Lung (tissue), 17 donors: ENCODE measurements at places on chromosomes 3 and 15. TPM values are rescaled to one million over a fixed set of nuclear protein-coding genes. Genes with fewer than 3 reads are reported as not detected.
A peak's percentile ranks its signal among the peaks of the same experiment; 100 is the strongest.

DNA sequence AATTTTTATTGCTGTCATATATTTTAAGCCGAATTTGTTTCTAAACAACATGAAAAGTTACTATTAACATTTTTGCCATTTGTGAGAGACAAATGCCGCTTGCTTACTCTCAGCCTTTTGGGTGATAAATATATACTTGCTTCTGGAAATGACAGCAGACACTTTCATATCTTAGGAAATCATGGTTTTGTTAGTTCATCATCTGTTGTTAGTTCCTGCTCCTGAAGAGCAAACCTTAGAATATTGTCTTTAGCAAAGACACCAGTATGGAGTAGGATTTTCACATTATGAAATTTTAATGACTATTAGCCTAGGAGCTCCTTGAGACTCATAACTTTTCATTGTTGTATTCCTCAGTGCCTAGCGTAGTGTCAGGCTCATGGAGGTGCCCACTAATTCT is 36.0 kb downstream of the RAB8B start:
- no peak for DNase-seq

DNA sequence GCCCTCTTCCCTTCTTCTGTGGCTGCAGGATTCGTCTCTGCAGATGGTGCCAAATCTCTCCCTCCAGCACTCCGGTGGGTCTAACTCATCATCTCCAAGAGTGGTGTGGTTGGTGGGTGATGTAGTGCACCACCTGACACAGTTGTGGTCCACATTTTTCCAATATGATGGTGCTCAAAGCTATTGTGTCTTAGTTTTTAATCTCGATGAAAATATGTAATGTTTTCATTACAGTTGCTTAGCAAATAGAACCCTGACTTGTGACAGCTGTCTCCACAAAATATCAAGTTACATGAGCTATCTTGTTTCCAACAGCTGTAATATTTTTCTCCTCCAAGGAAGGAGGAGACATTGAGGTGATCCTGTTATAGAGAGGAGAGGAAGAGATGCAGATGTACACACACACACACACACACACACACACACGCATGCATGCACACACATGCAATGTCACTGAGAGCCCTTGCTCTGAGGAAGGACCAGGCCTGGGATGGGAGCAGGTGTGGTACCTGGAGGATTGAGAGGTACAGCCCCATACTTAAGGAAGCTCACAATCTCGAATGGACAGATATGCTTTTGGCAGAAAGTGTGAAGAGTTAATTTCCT is 15.7 kb upstream of the ESYT3 start:
- no peak for DNase-seq

DNA sequence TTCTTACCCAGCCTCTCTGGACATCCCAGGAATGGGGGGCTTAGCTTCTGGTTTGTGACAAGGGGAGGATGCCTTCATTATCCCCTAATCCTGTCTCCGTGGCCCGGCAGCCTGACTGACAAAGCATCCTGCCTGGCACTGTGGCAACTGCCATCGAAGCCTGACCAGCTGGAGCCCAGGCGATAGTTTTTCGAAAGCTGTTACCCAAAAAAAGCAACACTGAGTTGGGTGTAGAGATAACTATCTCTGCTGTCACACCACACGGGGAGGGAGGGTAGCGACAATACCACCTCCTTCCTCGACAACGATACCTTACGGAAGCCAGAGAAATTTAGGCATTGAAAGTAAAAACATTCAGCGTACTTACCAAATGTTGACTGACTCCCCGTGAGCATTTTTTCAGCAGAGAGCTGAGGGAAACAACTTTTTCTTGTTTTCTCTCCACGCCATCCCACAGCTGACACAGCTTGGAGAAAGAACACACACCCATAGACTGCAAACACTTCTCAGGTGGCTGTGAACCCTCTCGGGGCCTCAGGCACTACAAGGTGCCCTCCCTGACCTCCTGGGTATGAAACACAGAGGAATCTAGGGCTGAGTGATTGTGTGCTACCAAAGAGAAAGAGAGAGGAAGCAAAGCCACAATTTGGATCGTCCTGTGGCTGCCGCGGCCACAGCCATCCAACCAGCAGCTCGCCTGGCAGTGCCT is 361.9 kb upstream of the ICE2 start:
- DNase-seq = no peak

- DNase-seq = no peak
Measured at GRCh38 chr15:88918738-88919137, 5.6 kb upstream of the MFGE8 start.

DNA sequence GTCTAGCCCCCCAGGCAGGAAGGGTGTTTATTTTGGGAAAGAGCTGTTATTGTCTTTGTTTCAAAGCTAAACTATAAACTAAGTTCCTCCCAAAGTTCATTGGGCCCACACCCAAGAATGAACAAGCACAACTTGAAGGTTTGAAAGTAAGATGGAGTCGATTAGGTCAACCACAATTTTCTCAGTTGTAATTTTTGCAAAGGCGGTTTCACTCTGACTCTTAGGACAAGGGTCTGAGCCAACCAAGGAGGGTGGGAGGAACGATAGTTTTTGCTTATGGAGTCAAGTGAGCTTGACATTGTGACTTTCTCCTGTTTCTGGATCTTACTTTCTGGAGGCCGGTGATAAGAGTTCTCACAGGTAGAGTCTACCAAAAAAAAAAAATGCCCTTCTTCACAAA is 5.8 kb upstream of the ZNF770 start:
- no peak for DNase-seq

Gene PLA2G4D
- 0.12 TPM for polyA plus RNA-seq

DNA sequence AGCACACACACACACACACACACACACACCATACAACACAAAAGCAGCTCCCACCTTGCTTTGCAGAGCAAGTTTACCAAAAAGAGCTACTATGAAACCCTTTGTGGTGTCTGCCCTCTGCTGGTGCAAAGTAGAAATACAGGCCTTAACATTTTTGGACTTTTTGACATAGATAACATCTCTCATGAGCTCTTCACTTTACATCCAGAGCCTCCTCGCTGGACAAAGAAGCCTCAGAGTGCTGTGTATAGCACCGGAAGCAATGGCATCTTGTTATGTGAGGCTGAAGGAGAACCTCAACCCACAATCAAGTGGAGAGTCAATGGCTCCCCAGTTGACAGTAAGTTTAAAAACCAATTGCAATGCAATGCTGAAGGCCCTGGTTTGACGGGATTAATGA is 157.9 kb downstream of the CHL1 start:
- DNase-seq = peak; percentile 63

- DNase-seq = no peak
Measured at GRCh38 chr15:51497806-51498205, 124.8 kb downstream of the DMXL2 start.

Gene SNTN
- polyA plus RNA-seq = 23.2 TPM

Gene KCNMB3
- 0.96 TPM for polyA plus RNA-seq

DNA sequence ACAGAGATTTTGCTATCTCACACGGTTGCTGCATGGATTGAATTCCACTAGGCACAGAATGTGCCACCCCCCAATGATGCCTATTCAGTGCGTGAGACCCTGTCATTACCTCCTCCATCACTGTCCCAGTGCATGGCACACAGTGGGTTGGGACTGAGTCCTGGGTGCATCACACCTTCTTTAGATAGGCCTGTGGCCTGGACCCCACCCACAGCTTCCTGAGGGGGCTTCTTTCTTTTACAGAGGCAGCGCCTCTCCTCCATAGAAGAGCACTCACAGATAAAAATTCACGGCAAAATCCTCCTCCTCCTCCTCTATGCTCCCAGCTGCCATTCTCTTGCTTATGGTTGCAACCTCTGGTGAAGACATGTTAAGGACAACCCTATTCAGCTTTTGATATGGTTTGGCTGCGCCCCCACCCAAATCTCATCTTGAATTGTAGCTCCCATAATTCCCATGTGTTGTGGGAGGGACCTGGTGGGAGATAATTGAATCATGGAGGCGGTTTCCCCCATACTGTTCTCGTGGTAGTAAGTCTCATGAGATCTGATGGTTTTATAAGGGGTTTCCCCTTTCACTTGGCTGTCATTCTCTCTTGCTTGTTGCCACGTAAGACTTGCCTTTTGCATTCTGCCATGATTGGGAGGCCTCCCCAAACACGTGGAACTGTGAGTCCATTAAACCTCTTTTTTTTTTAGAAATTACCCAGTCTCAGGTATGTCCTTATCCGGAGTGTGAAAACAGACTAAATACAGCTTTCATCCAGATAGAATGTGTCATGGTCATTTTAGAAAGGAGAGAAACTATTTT is 147.6 kb downstream of the KLF13 start:
- no peak for DNase-seq

DNA sequence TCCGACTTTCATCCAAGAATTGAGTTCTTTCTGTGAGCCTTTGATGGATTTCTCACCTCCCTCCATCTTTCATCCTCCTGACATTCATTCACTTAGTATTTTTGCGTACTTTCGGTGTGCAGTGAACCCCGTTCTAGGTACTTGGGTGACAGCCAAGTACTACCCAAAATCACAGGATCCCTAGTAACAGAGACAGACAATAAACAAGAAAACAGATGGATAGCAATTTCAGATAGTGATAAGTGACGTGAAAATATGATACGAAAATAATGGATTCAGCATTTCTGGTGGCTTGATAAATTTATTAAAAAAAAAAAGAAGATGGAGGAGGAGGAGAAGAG is 264 bp upstream of the CMTM6 start:
- no peak for DNase-seq

DNA sequence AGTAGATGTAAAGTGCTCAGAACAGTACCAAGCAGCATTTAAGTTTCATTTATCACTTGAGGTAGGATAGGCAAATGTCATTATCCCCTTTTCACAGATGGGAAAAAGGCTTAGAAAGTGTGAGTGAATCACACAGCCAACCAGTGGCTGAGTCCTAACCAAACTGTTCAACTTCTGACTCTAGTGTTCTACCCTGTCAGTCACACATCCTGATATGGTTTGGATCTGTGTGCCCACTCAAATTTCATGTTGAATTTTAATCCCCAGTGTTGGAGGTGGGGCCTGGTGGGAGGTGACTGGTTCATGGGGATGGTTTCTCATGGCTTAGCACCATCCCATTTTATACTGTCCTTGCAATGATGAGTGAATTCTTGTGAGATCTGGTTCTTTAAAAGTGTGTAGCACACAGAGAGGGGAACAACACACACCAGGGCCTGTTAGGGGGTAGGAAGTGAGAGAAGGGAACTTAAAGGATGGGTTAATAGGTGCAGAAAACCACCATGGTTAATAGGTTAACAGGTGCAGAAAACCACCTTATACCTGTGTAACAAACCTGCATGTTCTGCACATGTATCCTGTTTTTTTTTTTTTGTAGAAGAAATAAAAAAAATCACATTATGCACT is 304.7 kb downstream of the SUCLG2 start:
- DNase-seq = no peak

Gene CDHR4
- polyA plus RNA-seq = 9.8 TPM

- no peak for DNase-seq
Measured at GRCh38 chr3:38968403-38968802, 83.3 kb downstream of the SCN11A start.

GRCh38 chr3:153370680-153371079 is 208.7 kb downstream of the RAP2B start:
- DNase-seq = no peak

GRCh38 chr15:101115786-101116680 is 135.8 kb downstream of the CHSY1 start:
- peak; percentile 88 for DNase-seq

Gene MRAS
- 12.6 TPM for polyA plus RNA-seq

GRCh38 chr3:43525386-43525785 is 96.4 kb downstream of the ANO10 start:
- DNase-seq = no peak

- no peak for DNase-seq
Measured at GRCh38 chr3:127899766-127900165, 15.3 kb upstream of the KBTBD12 start.

- no peak for DNase-seq
Measured at GRCh38 chr15:55389264-55389607, 18.9 kb downstream of the CCPG1 start.

- DNase-seq = no peak
Measured at GRCh38 chr15:77759896-77760592, 127.3 kb upstream of the LINGO1 start.

DNA sequence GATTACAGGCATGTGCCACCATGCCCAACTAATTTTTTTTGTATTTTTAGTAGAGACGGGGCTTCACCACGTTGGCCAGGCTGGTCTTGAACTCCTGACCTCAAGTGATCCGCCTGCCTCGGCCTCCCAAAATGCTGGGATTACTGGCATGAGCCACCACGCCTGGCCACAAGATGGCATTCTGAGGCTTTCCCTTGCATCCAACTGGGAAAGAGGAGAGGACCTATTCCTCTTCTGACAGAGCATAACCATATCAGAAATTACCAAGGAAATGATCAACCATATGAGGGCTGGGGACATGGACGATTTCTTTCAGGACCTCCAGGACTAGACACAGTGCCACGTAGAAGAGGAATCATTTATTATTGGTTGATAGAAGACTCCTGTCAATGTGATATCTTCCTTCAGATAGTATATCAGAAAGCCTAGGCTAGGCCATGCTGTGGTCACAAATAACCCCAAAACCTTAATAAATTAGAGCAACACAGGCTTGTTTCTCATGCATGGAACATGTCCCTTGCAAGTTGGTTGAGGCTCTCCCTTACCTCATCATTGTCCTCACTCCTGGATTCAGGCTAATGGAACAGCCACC is 372.3 kb upstream of the IL12A start:
- DNase-seq = no peak

Gene MEX3B
- 0.89 TPM for polyA plus RNA-seq

Gene RPSA
- 1,968 TPM for polyA plus RNA-seq

Gene P2RY13
- polyA plus RNA-seq = 15.8 TPM

GRCh38 chr3:14524311-14524711 is 15.8 kb downstream of the GRIP2 start:
- no peak for DNase-seq

DNA sequence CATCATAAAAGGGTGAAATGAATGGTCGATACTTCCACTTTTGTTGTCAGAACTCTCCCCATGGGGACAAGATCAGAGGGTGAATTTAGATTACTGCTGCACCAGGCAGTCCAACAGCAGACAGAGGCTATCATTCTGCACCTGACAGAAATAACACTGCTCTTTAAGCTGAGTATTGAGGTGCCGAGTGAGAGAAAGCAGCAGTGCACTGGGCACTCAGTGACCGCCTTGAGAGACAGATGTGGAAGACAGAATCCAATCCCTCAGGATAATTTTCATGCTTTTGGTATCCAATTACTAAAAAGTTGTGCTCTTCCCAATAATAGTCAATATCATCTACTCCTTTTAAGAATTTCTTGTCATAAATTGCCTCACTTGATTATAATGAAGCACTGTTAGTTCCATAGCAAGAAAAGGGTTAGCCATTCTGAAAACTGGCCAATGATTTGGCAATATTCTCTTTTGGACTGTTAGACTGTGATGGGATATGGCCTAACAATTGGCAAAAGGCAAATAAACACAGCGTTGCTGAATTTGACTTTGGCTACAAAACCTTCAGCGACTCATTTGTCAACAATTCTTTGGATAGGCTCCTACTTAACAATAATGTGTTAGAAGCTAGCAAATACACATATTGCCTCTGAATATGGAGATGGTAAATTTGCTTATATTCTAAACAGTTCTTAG is 5.5 kb downstream of the FGF7 start:
- peak; percentile 96 for DNase-seq

Gene IL17RC
- polyA plus RNA-seq = 39.8 TPM

Gene CATSPER2
- 2.9 TPM for polyA plus RNA-seq

Gene LIPC
- polyA plus RNA-seq = 0.20 TPM
